ENCODE measurements at places on chromosomes 3 and 15.

DNA sequence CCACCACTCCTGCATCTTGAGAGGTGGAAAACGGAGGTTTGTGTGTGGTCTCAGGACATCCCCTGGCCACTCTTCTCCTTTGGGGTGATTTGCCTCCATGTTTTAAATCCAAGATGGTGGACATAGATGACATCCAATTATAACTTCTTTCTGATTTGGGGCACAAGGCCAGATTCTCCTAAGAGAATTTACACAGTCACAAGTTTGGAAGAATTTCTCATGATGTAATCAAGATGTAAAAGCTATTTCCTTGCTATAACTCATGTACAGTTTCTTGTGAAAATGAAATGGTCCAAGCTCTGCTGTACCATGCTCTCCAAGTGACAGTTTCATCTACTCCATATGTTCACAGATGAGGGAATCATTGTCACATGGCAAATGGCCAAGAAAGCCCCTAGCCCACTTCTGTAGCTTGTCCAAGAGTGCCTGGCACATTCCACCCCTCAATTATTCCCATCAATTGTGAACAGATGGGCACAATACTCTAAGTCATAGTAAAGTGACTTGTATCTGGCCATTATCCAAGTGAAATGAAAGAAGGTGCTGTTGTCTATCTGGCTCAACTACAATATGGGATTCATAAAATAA, 134.6 kb upstream of the ROPN1 start:
- no peak for DNase-seq

DNA sequence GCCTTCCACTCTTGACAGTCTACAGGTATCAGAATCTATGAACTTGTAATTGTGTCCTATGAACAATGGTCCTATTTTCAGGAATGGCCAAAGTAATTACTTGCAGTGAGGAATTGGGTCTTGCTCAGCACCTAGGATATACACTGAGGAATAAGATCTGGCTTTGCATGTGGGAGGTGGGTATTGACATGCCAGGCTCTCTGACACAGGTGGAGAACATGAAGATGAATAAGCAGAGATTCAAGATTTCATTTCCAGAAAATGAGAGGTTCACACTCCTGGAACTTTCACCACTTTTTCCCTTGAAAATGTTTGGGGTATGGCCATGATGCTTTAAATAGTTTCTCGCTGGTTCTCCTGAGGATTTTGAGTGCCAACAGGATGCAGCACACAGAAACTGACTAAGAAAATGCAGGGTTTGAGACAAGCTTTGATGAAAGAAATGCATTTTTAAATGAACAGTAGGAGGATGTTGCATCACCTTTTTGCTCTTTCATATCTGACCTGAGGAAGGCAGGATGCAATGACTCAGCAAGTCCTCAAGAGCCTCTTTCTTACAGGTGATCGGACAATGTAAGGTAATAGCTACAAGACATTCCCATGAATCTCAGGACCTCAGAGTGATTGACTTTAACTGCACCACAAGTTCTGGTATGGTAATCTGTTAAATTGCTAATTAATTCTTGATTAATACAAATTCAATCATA, 3.7 kb downstream of the HRG start:
- DNase-seq = no peak

DNA sequence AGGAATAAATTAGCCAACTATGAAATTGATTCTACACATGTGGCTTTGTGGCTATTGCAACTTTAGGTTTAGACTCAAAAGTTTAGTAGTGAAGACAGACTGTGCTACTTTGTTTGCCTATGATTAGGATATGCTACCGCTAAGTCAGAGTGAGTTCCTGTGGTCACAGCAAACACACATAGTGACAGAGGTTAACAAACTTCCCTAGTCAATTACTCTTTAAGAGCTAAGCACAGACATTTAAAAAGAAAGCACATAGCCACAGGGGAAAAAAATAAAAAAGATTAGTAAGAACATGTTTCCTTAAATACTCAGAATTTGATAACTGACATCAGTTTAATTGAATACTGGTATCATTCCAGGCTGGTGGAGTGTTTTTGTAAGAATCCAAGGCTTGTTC, 207.1 kb downstream of the GBE1 start:
- no peak for DNase-seq

- no peak for DNase-seq
Observed at GRCh38 chr3:75048650-75049049, 434.2 kb upstream of the CNTN3 start.

DNA sequence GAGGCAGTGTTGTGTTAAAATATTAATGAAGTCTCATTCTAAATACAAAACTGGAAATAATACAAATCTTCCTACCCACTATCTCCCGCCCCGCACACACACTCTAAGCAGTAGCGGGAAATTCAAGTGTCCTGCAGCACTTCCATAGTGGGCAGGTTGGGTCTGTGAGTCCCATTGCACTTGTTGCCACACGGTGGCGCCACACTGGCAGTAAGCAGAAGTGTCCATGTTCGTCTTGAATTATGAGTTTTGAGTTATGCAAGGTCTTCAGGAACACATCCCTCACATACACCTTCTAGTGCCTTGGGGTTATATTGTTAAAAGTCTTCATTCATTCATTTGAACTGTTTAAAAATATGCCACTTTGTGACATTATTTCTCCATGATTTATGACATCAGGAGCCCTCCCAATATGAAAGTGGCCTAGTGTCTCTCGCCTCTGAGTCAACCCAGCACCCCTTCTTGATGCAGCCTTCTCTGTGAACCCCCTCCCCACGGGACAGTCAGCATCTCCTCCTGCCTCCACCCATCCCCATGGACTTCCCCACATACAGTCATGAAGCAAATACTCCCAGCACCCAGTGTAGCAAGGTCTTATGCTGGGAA, 17.6 kb upstream of the CCDC174 start:
- DNase-seq = peak; percentile 35

DNA sequence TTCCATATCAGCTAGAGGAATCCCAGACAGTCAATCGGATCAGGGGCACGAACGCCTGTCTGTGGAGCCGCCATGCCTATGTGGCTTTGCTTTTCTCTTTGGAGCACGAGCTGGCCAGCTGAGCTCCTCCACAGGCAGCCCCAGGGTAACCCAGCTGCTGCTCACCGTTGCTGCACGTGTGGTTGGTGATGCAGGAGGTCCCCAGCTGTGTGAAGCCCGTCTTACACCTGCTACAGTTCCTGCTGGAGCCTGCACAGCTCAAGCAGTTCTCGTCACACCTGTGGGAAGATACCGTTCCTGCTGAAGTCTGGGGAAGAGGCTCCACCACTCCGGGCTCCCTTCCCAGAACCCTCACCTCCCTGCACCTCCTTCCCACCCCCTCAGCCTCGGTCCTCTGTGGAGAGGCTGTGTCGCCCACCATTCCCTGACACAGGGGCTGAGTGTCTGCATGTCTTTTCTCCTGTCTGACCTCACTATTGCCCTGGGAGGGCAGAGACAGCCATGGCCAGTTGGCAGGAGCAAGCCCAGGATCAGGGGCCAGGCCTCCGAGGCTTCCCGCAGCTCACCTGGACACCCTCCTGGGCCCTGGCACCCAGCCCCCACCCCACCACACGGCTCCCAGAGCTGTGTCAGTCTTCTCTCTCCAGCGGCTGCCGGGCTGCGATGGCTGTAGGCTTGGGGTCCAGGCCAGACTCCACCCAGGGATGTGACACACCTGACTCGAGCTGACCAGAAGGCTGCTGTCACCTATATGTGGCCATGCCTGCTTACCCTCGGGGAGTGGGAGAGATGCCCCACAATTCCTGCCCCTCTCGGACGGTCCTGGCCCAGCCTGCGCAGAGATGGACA, 12.2 kb upstream of the SNRPA1 start:
- DNase-seq = no peak

- no peak for DNase-seq
Observed at GRCh38 chr3:102532901-102533300, 98.1 kb downstream of the ZPLD1 start.

DNA sequence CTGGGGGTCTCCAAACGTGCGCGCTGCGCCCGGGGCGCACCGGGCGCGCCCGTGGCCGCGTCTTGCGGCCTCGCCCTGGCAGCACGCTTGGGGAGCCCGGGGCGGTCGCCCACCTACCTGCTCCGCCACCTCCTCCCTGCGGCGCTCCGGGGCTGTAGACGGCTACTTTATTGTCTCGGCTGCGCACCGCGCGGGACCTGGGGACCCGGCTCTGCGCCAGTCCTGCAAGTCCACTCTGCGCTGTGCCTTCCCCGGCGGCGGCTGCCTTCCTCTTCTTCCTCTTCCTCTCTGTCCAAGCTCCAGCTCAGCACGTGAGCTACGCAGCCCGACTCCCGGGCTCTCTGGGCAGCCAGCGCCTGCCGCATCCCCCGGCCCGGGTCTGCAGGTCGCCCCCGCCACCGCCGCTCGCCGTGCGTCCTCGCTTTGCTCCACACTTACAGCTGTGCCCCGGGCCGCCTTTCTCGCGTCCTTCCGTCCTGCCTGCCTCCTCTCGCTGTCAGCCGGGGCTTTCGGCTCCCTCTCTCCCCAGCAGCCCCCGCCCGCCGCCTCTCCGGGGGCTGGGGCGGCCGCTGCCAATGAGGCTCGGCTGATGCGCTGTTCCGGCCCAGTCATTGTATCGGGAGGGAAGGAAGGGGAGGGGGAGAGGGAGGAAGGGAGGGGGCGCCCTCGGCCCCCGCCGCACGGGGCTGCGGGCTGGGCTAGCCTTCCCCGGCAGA, 156.4 kb upstream of the FRMD4B start:
- no peak for DNase-seq

DNA sequence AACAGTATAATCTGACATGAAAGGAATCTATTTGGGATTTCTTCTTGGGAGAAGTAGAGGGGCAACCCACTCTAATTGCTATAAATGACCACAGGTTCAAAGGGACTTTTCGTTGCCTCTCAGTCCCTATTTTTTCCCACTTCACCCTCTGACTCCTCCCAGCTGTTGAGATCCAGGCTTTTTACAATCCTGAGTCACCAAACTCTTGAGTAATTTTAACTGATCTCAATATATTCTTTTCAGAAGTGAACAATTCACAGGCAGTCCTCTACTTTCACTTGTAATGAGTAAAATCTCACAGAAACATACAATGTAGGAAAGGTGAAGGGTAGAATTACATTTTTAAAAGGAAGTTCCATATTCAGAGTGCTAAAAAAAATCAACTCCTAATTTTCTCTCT, 44.6 kb downstream of the EIF4E3 start:
- DNase-seq = peak; percentile 53

DNA sequence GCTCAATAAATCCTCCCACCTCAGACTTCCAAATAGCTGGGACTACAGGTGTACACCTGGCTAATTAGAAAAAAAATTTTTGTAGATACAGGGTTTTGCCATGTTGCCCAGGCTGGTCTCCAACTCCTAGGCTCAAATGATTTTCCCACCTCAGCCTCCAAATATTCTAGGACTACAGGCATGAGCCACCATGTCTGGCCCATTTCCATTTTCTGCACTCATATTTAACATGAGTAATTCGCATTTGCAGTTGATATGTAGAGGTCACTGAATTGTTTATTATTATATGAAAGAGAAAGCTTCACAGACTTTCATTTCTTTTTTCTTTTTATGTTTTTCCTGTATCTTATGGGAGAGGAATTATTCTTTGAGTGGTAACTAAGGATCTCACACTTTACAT, 492.7 kb downstream of the CNTN3 start:
- no peak for DNase-seq

- no peak for DNase-seq
Observed at GRCh38 chr3:120462409-120462959, 11.7 kb upstream of the FSTL1 start.

DNA sequence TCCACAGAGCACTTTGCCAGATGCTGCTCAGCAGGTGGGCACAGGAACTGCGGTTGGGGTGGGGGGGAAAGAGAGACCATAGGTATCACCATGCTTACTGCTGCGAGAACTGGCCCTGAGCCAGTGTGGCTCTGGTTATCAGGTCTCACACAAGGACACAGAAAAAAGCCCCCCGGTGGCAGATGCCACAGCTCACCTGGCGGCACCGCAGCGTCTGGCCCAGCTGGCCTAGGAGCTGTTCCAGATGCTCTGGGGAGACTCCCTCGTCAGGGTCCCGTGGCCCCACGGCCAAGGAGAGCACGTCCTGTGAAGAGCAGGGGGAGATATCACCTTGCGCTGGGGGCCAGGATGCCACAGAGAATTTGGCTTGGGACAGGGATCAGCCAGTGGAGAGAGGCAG, 10.8 kb downstream of the CDAN1 start:
- no peak for DNase-seq

Data from COLO829 (cell line).